ENCODE measurements at places on chromosomes 5 and 9.

DNA sequence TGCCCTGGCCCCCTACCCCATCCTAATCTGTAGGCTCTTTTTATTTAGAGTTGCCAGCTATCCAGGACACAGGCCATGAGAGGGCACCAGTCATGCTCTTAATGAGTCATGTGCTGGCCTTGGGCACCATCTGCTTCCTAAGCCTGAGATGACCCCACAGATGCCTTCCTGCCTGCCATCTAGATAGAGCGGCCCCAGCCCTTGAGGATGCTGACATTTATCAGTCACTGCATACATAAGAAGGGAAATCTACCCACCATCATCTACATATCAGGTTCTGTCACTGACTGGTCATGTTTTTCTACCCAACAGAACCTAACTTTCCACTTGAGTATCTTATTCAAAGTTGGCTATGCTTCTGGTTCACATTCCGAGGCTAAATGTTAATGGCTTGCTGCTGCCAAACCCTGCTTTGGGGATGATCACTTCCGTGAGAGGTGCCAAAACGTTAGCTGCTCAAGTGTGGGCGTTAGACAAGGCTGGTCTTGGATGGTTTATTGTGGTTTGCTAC lies 49.9 kb upstream of the TTC23L start:
- DNase-seq, result no peak

DNA sequence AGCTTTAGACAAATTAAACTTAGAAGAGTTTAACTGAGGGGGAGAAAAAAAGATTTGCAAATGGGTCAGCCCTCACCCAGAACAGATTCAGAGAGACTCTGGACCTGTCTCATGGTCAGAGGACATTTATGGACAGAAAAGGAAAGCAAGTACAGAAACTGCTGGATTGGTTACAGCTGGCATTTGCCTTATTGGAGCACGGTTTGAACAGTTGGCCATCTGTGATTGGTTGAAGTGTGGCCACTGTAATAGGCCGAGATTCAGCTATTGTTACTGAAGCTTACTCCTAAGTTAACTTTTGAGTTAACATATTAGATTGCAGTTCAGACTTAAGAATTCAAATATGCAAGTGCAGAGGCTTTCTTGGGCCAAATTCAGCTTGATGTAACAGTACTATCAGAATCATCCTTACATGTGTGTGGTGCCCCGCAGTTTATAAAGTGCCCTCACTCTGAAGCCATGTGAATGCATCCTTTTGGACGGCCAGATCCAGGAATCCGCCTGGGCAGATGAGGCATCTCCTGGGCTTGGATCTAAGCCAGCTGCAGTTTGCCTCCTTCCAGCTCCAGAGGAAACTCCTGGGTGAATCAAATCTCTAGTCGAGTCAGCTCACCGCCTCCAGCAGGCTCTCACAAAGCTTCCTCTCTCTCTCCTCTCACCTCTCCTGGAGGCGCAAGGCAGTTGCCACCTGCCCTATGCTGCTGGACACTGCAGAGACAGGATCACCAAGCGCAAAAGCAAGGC lies 165.2 kb downstream of the ADAMTS12 start:
- DNase-seq, result no peak

DNA sequence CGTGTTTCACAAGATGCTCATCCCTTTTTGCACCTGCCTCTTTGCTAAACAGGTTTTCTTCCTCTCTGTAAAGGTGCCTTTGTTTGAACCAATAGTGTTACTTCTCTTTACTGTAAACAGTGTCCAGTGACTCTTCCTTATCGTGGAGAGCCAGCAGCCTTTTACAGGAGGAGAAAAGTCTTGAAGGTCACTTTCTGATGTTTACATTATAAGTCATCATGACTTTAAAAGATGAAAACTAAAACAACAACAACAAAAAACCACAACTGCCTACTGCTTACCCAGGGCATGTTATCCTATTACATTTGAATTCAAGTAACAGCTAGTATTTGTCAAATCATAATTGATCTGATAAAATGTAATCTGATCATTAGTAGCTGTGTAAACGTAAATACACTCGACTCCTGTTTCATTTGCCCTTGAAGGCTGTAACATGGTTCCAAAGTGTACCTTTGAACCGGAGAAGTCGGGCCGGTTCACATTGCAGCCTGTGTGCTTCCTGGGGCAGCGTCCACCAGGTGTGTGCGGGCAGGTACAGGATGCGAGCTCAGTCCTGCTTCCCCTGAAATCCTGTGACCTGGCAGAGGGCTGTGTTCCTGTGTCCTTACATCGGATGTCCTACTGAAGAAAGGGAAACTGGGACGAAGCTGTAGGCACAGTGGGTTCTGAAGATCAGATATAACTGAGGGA lies 118.1 kb downstream of the C9orf152 start:
- DNase-seq, result no peak

GRCh38 chr5:170745481-170746071 lies 37.9 kb upstream of the GABRP start:
- DNase-seq, result no peak

- no peak for DNase-seq
Measured at GRCh38 chr9:121399883-121400607, 30.0 kb upstream of the STOM start.

GRCh38 chr5:129858131-129858675 lies 46.1 kb upstream of the CHSY3 start:
- DNase-seq, result no peak

DNA sequence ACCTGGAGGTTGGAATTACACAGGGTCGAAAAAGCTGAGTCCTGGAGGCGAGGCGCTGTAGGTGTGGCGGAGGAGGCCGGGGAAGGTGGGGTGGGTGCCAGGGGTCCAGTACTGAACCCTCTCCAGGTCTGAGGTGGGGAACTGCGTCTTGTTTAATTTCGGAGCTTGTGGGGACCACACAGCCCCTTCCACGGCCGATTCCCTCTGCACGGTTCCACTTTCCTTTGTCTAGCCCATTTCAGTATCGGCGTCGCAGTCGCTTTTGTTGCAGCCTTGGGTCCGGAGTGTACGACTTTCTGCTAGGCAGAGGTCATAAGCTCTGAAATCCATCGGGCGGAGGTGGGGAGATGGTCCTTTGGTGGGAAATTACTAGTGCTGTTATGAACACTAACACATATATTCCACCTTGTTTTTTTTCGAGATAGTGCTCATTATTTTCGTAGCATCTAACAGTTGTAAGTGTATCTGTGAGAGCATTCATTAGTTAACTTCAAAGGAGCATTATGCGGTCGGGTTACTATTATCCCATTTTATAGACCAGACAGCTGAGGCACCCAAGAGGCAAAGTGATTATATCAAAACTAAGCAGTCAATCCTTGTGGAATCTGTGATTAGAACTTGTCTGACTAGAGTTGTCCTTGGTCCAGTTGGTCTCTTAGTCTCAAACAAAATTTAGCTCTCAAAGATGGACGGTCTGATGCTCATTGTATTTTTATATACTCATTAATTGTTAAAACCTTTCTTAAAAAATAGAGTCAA lies 737 bp downstream of the RNF180 start:
- no peak for DNase-seq

GRCh38 chr9:132840980-132841379 lies 37.1 kb downstream of the AK8 start:
- DNase-seq, result no peak

- no peak for DNase-seq
Measured at GRCh38 chr5:170216257-170216864, 16.4 kb upstream of the C5orf58 start.

- DNase-seq, result no peak
Measured at GRCh38 chr5:58842852-58843251, 260.0 kb downstream of the RAB3C start.
